ENCODE measurements at places on chromosomes 7 and 10. TPM values are rescaled to one million over a fixed set of nuclear protein-coding genes. Genes with fewer than 3 reads are reported as not detected.

SEC31B gene
- total RNA-seq, result 3.7 TPM

SFTPD gene
- total RNA-seq, result 0.41 TPM

ATP6V0A4 gene
- 2.4 TPM for total RNA-seq

DNA sequence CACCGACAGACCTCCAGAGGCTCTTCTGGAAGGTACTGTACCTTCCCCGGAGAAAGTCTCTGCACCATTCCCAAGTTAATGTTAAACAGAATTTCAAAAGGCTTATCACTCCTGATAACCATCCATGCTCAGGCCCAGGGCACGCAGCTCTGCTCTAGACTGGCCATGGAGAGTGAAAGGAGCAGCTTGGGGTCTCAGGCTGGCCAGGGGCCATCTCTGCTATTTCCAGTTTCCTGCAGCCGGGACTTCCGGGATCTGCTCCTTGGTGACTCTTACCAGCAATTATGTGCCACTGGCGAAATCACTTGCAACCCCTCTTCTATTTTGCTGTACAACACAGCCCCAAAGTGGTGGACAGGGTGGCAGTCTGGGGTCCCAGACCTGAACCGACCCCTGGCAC lies 6.0 kb downstream of the CLDN15 start:
- DNase-seq, result no peak

DNA sequence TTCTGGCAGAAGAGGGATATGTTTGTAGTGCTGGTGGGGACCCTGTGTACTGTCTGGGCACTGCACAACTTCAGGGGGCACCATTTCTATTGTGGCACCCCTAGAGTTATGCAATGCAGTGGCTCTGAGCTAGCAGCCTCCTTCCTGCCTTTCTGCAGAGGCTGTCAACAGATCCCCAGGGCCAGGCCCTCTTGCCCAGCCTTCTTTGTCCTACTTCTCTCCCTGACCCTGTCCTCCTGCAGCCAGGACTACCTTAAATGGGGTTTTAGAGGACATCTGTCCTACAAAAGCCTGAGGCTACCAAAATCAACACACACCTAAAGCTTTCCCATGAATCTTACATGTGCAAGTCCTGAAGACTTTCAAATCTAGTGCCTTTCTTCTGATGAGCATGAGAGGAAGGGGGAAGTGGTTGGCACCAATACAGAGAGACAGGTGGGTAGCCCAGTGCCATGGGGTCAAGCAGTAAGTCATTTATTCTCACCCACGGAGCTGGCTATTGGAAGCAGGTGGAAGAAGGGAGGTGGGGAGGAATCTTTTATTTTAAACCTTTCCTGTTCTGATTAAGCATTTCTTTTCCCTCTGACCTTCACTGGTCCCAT lies 2.4 kb downstream of the SPOCK2 start:
- DNase-seq, result no peak

NUTM2B gene
- 1.6 TPM for total RNA-seq

DNA sequence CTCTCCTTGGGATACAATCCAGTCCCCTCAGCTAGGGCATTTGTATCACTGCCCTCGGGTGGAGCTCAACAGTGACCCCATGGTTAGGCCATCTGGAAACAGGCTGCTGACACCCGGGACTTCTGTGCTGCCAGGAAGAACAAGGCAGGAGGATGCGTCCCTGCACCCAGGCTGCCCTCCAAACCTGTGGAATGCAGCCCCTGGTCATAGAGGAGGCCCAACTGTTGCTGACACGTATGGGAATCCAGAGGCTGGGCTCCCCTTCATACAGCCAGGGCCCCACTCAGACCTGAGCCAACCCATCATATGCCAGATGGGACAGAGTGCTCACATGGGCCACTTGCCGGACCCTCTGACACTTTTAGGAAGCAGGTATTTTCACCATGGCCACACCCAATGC lies 45.5 kb upstream of the SRGN start:
- no peak for DNase-seq

GRCh38 chr7:139953229-139953628 lies 109.5 kb downstream of the PARP12 start:
- no peak for DNase-seq

GRCh38 chr7:94277236-94277635 lies 117.5 kb upstream of the COL1A2 start:
- DNase-seq, result no peak

GPR26 gene
- total RNA-seq, result 5.3 TPM

SFTPA1 gene
- not detected for total RNA-seq

All from frontal cortex (tissue), 4 donors.